ENCODE measurements at places on chromosomes 3 and 15.

DNA sequence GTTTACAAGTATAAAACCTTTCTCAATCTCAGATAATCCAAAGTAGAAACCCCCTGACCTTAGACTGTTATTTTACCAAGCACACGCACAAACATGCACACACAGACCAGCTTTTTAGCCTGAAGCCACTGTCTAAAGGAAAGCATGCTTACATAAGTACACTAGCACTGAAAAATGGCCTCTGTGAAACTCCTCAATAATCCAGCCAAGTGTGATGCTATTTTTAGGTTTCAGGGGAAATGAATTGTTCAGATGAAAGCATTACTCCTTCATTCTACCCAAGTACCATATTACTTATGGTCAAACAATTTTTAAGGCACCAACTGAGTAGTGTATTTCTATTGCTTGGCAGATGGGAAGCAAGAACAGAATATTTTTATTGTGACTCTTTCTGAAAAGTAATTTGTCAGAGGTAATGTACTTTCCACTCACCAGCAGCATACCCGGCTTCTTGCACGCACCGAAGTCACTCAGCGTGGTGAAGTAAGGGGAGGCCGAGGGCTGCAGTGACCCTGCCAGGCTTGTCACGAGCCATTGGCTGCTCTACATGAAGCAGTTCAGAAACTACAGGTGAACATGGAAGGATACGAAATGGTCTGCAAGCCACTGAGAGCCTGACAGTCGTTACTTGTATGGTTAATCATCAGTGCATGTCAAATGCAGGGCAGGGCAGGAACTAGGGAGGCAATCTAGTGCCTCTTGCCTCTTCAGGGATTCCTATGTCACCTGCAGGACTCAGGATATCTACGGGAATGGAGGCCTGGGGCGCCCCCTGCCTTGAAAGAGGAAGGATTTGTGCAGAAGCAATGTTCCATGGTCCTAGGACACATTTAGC lies 106.7 kb downstream of the GABRB3 start:
- DNase-seq: no peak

- no peak for DNase-seq
Measured at GRCh38 chr3:11260460-11260859, 11.7 kb upstream of the ATG7 start.

DNA sequence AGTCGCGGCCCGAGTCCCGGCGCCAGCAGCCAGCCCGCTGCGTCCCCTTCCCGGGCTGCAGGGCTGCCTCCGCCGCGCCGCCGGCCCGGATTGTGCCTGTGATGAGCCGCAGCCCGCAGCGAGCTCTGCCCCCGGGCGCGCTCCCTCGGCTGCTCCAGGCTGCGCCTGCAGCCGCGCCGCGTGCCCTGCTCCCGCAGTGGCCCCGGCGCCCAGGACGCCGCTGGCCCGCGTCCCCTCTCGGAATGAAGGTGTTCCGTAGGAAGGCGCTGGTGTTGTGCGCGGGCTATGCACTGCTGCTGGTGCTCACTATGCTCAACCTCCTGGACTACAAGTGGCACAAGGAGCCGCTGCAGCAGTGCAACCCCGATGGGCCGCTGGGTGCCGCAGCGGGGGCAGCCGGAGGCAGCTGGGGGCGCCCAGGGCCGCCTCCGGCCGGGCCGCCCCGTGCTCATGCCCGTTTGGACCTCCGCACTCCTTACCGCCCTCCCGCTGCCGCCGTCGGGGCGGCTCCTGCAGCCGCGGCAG lies 1.2 kb downstream of the CHST2 start:
- peak; percentile 36 for DNase-seq

GRCh38 chr3:161348796-161349400 lies 22.4 kb downstream of the SPTSSB start:
- DNase-seq: no peak

DNA sequence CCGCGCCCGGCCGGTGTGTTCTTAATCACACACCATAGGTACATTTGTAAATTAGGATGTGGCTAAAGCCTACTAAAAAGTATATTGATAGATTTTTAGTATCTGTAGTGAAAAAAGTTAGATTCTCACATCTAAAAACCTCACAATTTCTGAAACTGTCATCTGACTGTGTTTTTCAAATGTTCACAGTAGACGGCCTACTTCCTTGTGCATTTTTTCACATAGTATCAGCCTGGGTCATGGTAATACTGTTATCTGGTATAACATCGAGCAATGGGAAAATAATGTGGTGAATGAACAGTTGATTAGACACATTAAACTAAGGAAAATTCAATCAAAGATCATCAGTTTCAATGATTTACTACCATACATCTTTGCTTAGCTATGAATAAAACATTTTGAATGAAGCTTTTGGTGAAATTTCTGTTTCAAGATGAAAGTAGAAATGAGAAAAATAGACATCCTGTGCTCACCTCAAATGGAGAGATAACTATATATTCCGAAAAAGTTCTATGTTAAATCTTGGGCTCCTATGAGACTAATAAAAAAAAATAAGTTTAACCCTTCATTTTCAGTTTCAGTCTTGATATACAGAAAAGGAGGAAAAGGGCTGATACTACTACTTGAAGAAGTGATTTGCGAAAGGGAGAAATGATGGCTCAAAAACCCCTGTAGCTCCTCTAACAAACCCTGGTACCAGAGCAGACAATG lies 262.7 kb downstream of the ZBTB20 start:
- DNase-seq: no peak

- DNase-seq: no peak
Measured at GRCh38 chr3:149466192-149466591, 8.3 kb upstream of the TM4SF4 start.

DNA sequence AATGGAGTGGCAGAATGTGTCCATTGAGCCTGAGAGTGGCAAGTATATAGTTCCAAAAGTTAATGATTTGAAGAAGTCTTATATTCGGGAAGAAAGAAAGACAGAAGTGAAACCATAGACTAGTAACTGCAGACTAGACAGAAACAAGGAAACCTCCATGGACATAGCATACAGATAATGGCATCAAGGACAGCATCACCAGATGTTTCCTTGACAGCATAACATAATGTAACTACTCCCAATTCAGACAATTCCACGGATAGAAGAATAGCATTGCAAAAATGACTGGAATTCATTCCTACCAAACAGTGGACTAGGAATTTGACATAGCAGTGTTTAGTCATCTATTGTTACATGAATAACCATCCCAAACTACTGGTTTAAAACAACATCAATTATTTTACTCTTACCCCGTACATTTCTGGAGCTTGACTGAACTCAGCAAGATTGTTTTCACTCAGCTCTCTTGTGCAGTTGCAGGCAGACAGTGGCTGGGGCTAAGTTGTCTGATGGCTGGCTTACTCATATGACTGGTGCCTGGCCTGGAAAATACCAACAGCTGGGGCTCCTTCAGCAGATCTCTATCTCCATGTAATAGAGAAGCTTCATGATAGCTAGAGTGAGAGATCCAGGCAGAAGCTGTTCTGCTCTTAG lies 109.7 kb upstream of the GADL1 start:
- no peak for DNase-seq

- DNase-seq: no peak
Measured at GRCh38 chr3:182567700-182568099, 225.6 kb upstream of the ATP11B start.

GRCh38 chr15:63232405-63232804 lies 43.0 kb downstream of the RAB8B start:
- DNase-seq: no peak

- no peak for DNase-seq
Measured at GRCh38 chr3:81554801-81555200, 206.6 kb downstream of the GBE1 start.

GRCh38 chr3:126422121-126422520 lies 27.4 kb downstream of the CFAP100 start:
- no peak for DNase-seq

Measured in stimulated activated CD4-positive, alpha-beta T cell treated with anti-CD3 and anti-CD28 coated beads, Interleukin-4, amount 100 ng/mL, for 4 hours (primary cell).